ENCODE measurements at places on chromosomes 2 and 18. TPM values are rescaled to one million over a fixed set of nuclear protein-coding genes. Genes with fewer than 3 reads are reported as not detected.

DNA sequence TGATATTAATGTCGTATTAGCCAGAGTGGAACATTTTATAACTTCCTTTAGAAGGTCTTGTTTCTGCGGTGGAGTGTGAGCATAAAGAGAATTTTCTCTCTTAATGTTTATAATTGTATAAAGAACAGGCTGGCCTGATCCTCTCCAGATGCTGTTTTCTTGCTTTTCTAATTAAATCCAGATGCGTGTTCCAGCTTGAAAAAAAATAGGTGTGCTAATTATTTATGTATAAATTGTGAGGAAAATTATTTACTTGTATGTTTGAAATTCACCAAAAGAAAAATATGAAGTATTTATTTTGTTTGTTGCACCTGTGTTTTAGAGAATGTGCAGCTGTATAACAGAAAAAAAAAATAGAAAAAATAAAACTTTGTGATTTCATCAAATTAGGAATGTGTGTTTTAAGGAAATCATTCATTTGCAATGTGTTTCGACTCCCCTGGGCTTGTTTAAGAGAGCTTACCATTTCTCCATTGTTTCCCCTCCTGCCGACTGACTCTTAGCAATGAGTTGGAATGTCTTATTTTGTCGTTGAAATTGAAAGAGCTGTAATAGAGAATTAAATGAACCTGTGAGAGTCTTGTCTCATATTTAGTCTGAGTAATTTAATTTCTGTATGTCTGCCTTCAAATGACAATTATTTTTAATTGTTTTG, 220.1 kb upstream of the NXPH2 start:
- no peak for DNase-seq

GRCh38 chr18:39862341-39862740, 2092.7 kb upstream of the PIK3C3 start:
- DNase-seq, result no peak

DNA sequence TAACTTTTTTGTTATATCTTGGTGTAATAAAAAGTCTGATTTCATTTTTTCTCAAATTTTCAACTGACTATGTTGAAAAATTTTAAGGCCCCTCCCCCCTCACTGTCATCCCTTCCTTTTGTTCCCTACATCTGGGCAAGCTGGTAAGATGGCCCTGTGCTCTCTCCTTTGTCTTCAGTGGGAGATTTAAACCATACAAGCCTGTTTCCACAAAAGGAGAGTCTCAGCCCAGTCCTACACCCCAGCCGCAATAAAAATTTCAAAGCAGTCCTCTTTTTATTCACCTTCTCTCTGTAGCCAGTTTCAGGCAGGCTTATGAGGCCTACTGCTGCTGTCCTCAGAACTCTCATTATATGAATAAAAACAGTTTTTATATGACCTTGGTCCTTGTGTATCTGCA, 630.5 kb downstream of the CBLN2 start:
- DNase-seq, result no peak

DNA sequence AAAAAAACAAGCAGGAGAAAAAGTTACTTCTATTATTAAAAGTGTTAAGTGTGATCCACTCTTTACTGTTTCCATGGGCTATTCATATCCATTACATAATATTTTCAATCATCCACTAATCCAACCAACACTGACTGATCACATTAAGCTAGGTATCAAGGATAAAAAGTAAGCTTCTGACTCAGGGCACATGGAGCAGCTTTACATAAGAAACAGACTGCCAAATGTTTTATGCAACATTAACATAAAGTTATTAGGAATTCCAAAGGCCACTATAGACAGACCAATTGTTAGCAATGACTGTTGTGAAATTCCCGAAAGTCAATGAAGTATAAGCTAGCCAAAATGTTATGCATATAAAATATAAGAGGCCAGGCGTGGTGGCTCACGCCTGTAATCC, 277.6 kb downstream of the ZEB2 start:
- DNase-seq, result no peak

DNA sequence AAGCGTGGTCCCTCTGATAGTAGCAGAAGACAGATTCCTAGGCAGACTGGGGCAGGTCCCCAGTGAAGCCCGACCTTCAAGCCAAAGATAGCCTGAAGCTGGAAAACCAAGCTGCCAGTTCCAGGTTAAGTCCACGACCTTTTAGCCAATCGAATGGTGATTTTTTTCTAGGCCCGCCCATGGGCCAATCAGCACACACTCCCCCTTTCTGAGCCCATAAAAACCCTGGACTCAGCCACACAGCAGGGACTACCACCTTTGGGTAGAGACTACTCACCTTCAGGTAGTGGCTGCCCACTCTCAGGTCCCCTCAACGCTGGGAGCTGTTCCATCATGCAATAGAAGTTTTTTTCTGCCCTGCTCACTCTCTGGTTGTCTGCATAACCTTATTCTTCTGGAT, 14.5 kb upstream of the ADI1 start:
- DNase-seq, result no peak

- DNase-seq, result no peak
Observed at GRCh38 chr18:45168866-45169600, 446.2 kb upstream of the SLC14A2 start.

DNA sequence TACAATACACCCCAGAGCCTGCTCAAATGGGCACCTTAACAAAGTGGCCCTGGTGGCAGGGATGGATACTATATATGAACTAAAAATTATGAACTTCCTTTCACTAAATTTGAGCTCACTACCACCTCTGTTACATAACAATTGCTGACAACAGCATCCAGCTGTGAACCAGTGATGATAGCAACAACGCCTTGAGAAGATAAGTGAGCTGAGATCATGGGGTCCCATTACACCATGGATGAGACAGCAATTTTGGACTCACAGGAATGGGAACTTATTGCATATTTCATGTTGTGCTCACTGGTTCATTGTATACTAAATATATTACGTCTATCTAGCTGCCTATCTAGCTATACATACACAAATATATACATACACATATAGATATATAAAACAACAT, 16.9 kb upstream of the ALMS1 start:
- no peak for DNase-seq

GRCh38 chr2:167697194-167697593, 550.2 kb downstream of the STK39 start:
- DNase-seq, result no peak

DNA sequence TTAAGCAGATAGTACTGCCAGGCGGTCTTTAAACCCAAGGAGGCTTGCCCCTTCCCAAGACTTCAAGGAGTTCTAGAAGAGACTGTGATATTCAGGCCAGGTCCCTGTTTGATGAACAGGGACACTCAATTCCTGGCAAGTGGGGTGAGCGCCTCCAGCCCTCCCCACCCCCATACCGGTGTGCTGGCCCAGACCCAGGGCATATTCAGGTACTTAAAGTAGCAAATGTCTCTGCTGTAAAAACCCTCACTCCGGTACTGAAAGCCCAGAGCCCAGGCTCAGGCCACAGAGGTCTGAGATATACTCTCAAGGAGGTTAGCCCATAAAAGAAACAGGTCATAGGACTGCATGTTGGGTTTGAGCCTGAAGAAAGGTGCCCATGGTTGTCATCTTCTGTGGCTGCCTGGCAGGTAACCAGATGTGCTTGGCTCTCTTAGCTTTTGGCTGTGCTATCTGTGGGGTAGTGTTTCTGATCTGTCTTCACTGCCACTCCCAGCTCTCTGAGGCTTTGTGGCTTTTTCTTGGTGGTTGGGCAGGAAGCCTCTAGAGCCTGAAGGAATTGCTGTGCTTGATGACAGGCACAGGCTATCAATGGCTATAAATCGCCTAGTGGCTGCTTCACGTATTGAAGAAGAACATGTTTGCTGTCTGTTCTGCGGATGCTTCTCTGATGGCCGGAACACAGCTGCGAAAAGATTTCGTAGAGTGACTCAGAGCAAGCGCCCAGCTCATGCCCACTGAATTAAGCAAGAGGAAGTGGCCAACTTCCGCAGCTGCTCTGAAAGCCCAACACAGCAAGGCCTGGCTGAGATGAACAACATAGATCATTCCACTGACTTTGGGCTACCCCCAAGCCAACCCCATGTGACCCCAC, 63.3 kb upstream of the ALPP start:
- peak; percentile 78 for DNase-seq

The DUSP2 gene
- total RNA-seq, result 0.99 TPM

The ABCB11 gene
- total RNA-seq, result not detected

The KLHL29 gene
- 3.4 TPM for total RNA-seq

The CAVIN2 gene
- total RNA-seq, result 252 TPM

The CPLX4 gene
- not detected for total RNA-seq

The SNORC gene
- 0.40 TPM for total RNA-seq

Measured in lung microvascular endothelial cell (primary cell).